Urothelium cell line (cell line): ENCODE measurements at places on chromosomes 12 and 14.

DNA sequence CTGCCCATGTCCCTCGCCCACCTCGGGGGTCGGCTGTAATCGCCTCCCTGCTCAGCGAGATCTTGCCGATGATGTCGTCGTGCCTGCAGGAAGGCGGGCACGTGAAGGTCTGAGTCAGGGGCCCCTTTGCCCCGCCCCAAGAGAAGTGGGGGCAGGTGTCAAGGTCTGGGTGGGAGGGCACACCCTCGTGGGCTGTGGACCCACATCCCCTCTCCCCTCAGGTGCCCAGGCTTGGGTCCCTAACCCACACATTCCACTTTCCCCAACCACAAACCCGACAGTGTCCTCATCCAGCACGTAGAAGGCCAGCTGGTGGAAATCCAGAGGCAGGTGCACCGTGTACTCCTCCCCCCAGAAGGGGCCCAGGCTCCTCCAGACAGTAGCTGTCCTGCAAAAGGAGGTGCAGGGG, 7.8 kb downstream of the RASAL1 start:
- no peak for DNase-seq

GRCh38 chr12:25829192-25829591, 129.3 kb upstream of the RASSF8 start:
- peak; percentile 20 for DNase-seq

DNA sequence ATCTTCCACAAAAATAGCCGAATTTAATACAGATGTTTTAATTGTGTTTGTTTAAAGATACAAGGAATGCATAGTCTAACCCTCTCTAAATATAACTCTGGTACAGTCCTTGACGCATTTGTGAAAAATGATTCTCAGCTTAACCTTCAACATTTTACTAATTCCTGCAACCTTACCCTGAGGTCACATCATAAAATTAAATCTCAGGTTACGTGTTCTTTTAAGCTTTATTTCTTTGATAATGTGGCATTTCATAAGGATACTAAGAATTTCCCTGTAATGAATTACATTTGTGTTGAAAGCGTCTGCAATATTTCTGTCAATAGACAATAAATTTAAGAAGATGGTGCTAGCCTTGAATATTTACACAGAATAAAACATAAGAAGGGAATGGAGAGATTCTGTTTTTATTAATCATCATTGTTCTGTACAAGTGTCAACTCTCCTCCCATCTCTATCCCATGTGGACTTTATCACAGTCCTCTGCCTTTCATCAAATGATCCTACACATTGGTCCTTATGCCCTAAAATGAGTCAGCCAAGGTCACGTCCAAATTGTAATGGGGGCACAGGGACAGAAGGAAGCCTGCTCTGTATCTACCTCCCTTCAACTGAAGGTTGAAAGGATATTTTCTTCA, 769.3 kb upstream of the FLRT2 start:
- no peak for DNase-seq

DNA sequence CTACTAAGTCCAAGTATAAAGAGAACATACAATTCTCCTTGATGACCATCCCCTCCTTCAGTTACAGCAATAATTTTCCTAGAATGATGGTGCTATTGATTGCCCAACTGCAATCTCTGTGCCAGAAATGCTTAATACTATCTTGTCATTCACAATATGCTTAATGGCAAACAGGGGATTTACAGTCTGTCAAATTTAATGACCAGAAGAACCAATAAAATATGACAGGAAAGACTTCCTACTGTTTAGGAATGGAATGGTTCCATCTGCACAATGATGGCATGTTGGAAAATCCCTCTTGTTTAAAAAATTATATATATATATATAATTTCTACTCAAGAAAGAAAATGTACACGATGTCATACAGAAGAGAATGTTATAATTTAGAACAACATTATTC, 623.2 kb downstream of the CCER1 start:
- DNase-seq: no peak

DNA sequence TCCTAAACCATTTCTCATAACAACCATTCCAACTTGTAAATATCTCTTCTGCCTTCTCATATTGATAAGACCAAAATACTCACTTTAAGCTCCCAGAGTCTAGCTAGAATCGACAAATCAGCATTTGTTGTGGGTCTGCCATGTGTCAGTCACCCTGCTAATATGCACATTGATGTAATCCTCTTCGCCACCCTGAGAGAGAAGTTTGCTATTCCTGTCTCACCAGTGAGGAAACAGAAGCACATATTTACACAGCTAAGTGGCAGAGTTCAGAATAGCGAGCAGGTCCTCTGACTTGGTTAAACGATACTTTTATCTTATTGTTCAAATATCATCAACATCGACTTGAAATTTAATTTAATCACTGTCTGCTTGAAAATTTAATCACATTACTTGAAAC, 142.1 kb downstream of the ANO4 start:
- no peak for DNase-seq

DNA sequence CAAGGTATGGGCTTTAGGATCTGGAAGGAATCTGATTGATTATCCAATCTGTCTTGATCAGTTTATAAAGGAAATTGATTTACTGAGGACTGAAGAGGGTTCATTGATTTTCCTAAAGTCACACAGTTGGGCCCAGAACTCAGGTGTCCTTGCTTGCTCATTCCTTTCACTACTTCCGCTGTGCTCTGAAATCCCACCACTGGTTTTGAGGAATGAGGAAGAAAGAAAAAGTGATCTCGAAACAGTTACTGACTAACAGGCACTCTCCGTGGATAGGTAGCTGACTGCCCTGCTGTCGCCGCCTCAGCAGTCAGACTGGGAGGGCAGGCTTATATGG, at the start of gene FITM1:
Gene FITM1 (plus strand): TSS at position 280 of the 337 bp plus-strand sequence. CDS start 905 bp downstream, outside the sequence.
- DNase-seq: no peak

DNA sequence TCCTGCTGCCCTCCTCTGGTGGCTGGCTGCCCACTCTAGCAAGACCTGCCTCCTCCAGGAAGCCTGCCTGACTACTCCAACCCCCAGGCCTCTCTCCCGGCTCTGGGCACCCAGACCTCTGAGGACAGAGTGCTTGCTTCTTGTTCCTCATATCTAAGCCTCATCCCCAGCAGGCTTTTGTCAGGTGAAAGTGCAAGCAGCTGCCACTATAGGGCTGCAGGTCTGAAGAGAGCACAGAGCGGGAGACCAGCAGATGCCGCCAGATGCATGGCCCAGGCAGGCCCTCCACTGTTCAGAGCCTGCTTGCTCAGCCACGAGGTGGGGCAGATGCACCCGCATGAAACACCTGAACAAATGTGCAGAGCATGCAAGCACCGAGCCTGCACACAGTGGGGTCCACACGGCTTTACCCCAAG, 73.0 kb downstream of the SERPINA3 start:
- DNase-seq: no peak

- no peak for DNase-seq
Measured at GRCh38 chr14:99596772-99597171, 7.2 kb downstream of the CCDC85C start.

DNA sequence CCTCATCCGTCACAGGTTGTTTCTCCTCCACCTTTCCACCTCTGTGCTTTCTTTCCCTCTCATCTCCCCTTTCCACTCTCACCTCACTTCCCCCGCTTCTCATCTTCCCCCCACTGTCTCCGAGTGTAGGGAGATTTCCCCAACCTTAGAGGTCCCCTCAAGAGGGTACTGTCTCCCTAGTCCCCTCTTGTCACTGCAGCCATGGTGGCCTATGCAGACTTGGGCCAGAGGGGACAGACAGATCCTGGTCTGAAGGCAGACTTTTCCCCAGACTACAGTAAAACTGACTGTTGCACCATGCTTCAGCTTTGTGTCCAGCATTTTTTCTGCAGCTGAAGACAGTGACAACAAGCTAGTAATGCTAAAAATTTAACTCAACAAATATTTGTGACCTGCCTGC, 41.2 kb downstream of the KANSL2 start:
- no peak for DNase-seq

- DNase-seq: no peak
Measured at GRCh38 chr12:112551681-112552080, 132.9 kb downstream of the PTPN11 start.

DNA sequence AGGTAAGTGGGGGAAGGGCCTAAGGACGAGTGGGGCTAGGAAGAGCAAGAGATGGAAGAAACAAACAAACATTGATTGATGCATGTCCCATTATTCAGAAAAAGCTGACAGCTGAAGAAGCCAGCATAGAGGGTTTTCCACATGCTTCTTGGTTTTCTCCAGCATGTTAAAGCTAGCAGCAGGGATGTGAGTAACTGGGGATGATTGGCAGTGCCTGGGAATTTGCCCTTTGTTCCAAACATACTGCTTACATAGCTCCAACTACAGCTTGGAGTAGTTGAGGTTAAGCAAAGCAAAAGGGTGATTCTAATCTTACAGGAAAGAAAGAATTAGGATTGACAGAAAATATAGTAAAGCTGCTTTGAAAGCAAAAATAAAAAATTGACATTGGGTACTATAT, 68.0 kb upstream of the IFNG-AS1 start:
- DNase-seq: no peak

DNA sequence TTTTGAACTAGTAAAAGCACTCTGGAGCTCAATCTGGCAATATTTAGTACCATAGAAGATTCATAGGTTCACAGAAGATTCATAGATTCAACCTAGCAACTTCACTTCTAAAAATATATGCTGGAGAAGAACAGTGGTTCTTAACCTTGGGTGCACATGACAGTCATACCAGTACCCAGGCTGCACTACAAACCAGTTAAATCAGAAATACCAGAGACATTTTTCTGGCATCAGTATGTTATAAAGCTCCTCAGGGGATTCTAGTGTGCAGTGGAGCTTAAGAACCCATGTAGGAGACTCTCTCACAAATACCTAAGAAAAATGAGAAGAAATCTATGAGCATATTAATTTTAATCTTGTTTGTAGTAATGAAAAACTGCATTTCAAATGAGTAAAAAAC, 46.6 kb downstream of the CNTN1 start:
- no peak for DNase-seq

DNA sequence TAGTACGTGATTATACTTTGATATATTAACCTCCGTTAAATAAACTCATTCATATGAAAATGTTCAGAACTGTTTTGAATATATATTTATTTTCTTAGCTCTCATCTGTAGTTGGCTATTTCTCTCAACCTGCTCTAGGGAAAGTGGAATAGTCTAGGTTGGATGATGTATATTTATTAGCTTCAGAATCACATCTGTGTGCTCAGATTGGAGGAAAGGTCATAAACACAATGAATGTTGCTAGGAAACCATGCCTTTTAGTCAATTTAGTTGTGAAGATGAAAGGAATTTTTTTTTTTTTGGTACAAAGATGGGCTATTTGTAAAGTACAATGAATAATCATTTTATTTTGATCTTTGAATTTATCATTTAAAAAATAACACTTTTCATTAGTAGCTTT, 439.1 kb downstream of the FOXG1 start:
- no peak for DNase-seq

DNA sequence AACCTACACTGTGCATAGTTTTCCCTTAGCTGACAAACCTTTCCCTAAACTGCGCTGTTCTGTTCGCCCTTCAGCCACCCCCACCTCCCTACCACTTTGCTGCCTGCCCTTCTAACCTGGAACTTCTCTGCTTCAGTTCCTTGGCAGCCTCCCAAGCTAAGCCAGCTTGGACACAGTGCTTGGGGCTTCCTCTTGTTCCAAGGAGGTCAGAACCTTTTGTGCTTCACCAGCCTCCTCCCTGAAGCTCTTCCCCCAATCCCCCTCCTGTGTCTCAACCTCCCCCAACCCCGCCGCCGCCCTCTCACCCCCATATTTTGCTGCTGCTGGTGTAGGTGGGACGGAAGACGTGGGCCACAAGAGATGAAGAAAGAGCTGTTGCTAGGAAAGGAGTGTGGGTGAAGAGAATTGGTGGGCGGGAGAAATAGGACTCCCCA, 8.1 kb upstream of the RIC8B start:
- DNase-seq: no peak

DNA sequence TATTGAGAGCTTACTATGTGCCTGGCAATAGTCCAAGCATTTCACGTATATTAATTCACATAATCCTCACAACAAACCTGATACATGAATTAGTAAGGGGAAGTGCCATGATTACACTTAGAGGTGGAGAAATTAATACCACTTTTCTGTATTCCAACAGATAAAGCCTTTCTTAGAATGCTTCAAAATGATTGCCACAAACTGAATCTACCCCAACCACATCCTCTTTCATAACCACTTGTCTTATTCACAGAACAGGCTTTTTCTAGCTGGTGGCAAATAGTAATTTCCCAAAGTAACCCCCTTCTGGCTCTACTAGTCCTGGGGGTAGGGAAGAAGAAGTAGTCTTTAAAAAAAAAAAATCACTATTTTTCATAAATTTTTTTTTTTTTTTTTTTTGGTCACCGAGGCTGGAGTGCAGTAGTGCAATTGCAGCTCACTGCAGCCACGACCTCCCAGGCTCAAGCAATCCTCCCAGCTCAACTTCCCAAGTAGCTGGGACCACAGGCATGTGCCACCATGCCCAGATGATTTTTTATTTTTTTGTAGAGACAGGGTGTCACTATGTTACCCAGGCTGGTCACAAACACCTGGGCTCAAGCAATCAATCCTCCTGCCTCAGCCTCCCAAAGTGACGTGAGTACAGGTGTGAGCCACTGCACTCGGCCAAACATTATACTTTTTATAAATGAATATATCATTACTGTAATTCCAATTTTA, 59.0 kb upstream of the ARID2 start:
- no peak for DNase-seq

GRCh38 chr12:120229071-120229486, 28.2 kb upstream of the RPLP0 start:
- no peak for DNase-seq

- DNase-seq: no peak
Measured at GRCh38 chr12:130646716-130647370, 69.3 kb downstream of the RIMBP2 start.

DNA sequence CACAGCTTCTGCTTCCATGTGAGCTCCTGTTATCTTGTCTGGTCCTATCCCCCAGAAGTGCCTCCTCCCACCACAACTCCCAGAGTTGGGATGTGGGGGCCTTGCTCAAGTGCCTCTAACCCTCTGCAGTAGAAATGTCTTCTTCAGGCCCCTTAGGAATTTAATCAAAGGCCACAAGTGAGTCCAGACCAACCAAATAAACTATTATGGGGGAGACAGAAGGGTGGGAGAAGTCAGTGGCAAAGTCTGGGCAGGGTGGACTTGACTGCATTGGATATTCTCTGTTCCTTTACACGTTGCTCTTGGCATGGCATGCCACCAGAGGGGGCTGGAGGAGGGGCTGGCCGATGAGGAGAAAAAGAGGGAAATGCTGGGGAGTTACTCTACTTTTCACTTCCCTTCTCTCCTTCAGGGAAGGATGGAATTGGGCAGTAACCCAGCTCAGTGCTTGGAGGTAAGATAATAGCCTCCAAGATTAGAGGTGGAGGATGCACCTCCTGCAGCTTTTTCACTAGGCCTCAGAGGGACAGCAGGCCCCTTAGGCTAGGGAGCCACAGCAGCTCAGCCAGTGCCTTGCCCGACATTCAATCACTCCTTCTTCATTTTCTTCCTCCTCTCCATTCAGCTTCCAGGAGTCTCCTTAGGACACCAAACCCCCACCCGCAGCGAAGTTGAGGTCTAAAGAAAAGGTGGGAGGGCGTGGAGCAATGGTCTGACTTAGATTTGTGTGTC, 1.2 kb upstream of the AP1G2 start:
- no peak for DNase-seq

DNA sequence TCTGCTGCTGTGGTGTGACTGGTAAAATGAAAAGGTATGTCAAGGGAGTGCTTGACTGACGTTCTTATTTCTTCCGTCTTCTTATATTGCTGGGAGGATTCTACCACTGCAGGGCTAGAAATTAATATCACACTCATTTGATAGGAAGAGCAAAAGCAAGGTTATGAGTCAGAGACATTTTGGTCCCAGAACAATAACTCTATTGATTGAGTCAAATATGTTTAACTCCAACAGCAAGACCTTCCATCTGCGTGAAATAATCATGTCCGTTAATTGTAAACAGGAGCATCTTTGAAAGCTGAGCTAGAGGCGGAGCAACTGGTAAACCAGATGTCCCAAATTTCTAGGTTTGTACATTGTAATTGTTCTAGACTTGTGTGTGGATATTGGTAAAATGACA, 1293.6 kb downstream of the AACS start:
- DNase-seq: no peak
